ENCODE measurements at places on chromosomes 3 and 15. TPM values are rescaled to one million over a fixed set of nuclear protein-coding genes. Genes with fewer than 3 reads are reported as not detected.

- no peaks in the 10 kb centered on the region for H3K36me3 ChIP-seq
- no peak for DNase-seq
- H3K4me1 ChIP-seq: no peaks in the 10 kb centered on the region
- H3K27me3 ChIP-seq: no peaks in the 10 kb centered on the region
- H3K4me3 ChIP-seq: no peak overlapping the region
- H3K27ac ChIP-seq: no peak overlapping the region
Measured at GRCh38 chr3:53506110-53506762, 11.8 kb downstream of the CACNA1D start.

GRCh38 chr3:55692957-55693558 lies 206.0 kb upstream of the WNT5A start:
- no peaks in the 10 kb centered on the region for H3K27me3 ChIP-seq
- H3K36me3 ChIP-seq: no peaks in the 10 kb centered on the region
- no peak overlapping the region for H3K4me3 ChIP-seq

DNA sequence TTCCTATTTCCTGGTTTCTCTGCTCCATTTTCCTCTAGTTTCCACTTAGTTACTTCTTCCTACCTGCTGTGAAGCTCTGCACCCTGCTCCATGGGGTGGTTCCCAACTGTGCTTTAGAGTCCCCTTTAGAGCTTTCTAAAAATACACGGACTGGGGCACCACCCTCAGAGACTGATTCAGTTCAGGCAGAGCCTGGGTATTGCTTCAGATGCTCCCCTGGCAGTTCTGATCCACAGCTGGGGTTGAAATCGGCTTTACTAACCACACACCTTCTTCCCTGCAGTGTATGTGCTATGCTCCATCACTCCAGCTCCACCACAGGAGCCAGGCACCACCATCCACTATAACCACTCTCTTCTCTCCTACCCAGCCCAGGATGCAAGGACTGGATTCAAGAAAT lies 12.6 kb downstream of the ANP32A start:
- H3K27ac ChIP-seq: no peak overlapping the region
- no peak for DNase-seq
- no peaks in the 10 kb centered on the region for H3K36me3 ChIP-seq
- no peaks in the 10 kb centered on the region for H3K27me3 ChIP-seq
- peaks cover 40% of the 10 kb centered on the region for H3K4me1 ChIP-seq
- H3K4me3 ChIP-seq: no peak overlapping the region

DNA sequence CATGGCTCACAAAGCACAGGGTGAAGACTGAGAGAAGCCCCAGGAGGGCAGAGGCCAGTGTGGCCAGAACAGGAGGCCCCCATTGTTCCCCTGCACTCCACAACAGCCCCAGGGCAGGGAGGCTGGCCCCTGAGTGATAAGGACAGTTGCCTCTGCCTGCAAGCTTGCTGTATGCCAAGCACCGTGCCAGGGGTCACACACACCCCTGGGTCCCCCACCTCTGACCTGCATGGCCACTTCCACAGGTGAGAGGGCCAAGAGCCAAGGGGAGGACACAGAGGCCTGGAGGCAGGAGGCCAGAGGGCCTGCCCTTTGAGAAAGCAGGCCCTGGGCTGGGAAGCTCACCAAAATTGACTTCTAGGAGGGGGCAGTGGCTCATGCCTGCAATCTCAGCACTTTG lies 23.7 kb downstream of the ATRIP start:
- H3K4me3 ChIP-seq: no peak overlapping the region
- no peaks in the 10 kb centered on the region for H3K27me3 ChIP-seq
- H3K27ac ChIP-seq: peak overlapping the region; percentile 97
- peaks cover 78% of the 10 kb centered on the region for H3K4me1 ChIP-seq
- peak; percentile 26 for DNase-seq

DNA sequence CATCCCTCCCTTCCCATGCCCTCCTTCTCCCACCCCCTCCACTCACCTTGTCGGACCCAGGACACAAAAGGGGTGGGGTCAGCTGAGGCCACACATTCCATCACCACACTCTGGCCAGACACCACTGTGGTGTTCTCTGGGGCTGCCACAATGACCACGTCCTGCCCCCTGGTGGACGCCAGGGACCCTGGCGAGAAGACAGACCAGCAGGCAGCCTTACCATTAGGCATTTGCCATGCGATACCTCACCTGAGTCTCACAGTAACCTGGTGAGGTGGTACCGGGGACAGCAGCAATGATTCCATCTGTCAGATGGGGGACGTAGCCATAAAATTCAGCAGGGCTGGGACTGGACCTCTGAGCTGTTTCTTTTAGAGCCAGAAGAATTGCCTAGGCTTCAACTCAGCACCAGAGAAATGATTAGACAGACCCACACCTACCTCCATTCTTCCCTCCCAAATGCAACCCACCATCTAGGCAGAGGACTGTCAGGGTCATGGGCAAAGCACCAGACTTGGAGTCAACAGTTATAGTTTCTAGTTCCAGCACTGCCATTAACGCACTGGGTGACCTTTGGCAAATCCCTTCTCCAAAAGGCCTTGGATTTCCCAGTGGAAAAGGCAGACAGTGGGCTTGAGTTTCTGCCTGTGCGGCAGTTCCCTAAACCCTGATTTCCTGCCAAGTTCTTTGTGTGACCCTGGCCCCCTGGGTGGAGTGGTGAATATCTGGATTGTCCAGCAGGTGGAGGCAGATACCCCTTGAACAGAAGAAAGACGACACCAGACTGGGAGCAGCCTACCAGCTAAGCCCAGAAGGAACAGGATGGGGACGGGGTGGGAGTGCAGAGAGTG lies 21.8 kb downstream of the IGDCC4 start:
- no peak overlapping the region for H3K27ac ChIP-seq
- no peak for DNase-seq
- H3K4me3 ChIP-seq: no peak overlapping the region
- H3K4me1 ChIP-seq: peaks cover 10% of the 10 kb centered on the region

- H3K4me3 ChIP-seq: no peak overlapping the region
- H3K27me3 ChIP-seq: no peaks in the 10 kb centered on the region
- no peak for DNase-seq
Measured at GRCh38 chr15:60798821-60799220, 319.9 kb upstream of the ICE2 start.

DNA sequence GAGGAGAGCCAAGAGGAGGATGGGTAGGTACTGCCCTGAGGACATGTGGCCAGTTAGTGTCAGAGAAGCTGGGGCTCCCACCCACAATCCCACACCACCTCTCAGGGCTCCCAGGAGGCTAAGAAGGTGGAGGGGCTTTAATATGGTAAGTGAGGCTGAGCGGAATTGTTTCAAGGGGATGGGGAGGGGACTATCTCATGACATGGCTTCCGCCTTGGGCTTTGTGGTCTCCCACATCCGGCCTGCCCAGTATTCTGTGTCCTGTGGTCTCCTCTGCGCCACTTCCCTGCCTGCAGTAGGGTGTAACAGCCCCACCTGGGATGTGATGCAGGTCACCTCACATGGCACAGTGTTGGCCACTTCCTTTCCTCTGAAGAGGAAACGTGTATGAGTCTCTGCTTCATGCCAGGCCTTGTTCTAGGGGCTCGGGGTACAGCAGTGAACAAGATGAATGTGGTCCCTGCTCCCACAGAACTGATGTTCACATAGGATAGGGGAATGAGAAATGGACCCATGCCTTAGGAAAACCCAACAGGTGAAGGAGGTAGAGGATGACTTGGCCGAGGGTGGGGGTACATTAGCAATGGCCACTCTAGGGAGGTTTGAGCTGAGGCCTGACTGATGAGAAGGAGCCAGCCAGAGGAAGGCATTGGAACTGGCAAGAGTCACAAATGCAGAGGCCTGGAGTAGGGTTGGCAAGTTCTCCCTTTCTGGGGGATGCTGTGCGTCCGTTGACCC lies 3.2 kb downstream of the NEIL1 start:
- no peaks in the 10 kb centered on the region for H3K36me3 ChIP-seq
- no peak overlapping the region for H3K4me3 ChIP-seq
- H3K4me1 ChIP-seq: peaks cover 25% of the 10 kb centered on the region

DNA sequence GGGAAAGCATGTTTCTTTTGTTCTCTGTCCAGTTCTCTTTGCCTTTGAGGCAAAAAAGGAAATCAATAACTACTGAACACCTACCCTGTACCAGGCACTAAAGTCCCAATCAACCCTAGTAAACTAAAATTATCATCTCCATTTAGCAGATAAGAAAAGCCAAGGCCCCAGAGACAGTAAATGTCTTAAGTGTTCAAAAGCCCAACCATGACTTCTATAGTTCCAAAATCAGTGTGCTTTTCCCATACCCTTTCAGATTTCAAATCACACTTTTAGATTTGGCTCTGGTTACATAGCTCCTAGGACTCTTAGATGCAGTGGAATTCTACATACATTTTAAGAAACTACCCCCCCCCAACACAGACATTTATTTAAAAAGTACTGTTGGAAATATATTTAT lies 63.5 kb downstream of the UACA start:
- H3K4me3 ChIP-seq: no peak overlapping the region
- DNase-seq: no peak
- H3K27ac ChIP-seq: peak overlapping the region; percentile 67
- peaks cover 11% of the 10 kb centered on the region for H3K4me1 ChIP-seq
- no peaks in the 10 kb centered on the region for H3K27me3 ChIP-seq

DNA sequence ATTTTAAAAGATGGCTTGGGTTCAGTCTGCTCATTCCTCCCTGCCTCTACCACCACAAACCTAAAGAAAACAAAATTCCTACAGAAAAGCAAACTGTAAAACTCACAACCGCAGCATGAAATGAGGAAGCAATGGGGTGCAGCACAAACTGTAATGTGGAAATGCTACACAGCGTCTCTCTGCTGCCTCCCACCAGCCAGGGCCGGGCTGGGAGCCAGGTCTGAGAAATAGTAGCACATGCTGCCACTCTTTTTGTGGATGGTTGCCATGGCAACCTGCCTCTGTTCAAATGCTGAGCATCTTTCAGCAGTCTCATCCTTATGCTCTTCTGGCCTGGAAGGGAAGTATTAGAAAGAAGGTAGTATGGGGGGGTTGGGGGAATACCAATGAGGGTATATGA lies 55.4 kb downstream of the EOMES start:
- H3K4me3 ChIP-seq: no peak overlapping the region
- no peaks in the 10 kb centered on the region for H3K27me3 ChIP-seq
- peak; percentile 70 for DNase-seq
- H3K36me3 ChIP-seq: no peaks in the 10 kb centered on the region
- peak overlapping the region; percentile 5 for H3K27ac ChIP-seq
- H3K4me1 ChIP-seq: no peaks in the 10 kb centered on the region

DNA sequence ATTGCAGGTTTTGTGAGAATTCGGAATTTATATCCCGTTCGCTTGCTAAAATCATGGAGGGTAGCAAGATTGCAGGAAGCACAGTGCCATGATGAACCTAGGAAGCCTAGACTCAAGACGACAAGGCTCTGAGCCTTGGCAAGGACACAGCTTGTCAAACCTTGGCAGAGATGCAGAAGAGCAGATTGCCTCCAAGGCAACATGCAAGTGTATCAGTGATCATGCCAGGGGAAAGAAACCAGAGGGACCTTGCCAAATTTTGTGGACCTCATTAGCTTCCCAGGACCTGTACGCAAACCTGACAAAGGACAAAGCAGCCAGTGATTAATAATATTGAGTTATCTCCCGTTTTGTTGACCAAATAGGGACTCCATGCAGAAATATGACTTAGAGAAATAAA lies 159.7 kb downstream of the GOLIM4 start:
- no peak overlapping the region for H3K27ac ChIP-seq
- no peak overlapping the region for H3K4me3 ChIP-seq
- no peaks in the 10 kb centered on the region for H3K27me3 ChIP-seq
- DNase-seq: no peak

DNA sequence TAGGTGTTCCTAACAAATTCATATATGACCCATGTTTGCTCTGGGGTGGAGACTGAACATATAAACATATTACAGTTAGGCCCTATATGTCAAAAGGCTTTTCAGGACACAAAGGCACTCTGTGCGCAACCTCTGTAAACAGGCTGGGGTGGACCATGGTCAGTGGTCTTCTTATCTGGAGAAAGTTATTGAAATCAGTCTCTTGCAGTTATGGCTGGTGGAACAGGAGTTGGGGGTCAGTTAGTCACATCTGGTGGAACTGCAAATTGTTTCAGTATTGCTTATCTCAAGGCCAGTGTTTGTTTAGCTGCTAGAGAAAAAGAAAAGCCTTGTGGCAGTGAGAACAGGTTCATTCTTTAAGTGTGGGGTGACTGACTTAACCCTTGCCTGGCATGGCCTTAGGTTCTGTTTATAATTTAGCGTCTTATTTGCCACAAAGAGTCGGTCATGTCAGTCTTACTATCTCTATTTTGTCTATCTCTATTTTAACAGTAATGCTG lies 5.9 kb upstream of the GP9 start:
- no peak for DNase-seq
- H3K4me1 ChIP-seq: peaks cover 44% of the 10 kb centered on the region
- H3K36me3 ChIP-seq: no peaks in the 10 kb centered on the region
- H3K27ac ChIP-seq: peak overlapping the region; percentile 28
- H3K4me3 ChIP-seq: no peak overlapping the region
- H3K27me3 ChIP-seq: no peaks in the 10 kb centered on the region

- no peaks in the 10 kb centered on the region for H3K4me1 ChIP-seq
- no peak overlapping the region for H3K4me3 ChIP-seq
- no peaks in the 10 kb centered on the region for H3K27me3 ChIP-seq
- no peaks in the 10 kb centered on the region for H3K36me3 ChIP-seq
Measured at GRCh38 chr3:190404715-190405114, 16.8 kb downstream of the CLDN16 start.

GRCh38 chr15:29044503-29044901 lies 158.7 kb downstream of the APBA2 start:
- H3K27me3 ChIP-seq: no peaks in the 10 kb centered on the region
- H3K27ac ChIP-seq: no peak overlapping the region
- no peaks in the 10 kb centered on the region for H3K4me1 ChIP-seq
- no peaks in the 10 kb centered on the region for H3K36me3 ChIP-seq
- H3K4me3 ChIP-seq: no peak overlapping the region
- no peak for DNase-seq

DNA sequence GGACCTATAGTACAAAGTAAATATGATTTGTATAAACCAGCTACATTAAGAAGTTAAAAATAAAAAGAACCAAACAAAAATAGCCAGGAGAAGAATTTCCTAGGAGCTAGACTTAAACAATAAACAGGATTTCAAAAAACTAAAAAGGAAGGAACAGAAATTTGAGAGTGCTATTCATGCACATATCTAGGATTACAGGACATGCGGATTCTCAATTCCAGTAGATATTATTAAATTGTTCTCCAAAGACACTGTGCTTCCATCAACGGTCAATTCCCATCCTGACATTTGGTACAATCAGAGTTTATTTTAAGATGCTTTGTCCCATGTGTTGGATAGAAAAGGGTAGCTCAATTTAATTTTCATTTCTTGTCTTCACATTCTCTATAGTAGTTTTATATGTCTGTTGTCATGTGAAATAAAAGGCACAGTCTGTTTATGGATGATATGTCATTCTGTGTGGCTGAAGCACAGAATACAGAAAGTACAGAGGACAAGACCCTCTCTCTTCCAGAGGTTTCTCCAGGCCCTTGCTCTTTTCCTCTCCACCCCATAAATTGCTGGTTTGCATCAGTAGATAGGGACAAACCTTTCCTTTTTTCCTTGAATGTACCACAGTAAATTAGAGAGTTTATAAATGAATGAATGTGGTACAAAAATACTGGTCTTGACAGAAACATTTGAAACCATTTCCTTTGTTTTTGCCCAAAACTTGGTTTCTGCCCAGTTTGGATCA lies 3.5 kb downstream of the PLOD2 start:
- no peaks in the 10 kb centered on the region for H3K36me3 ChIP-seq
- H3K4me3 ChIP-seq: no peak overlapping the region
- H3K27me3 ChIP-seq: no peaks in the 10 kb centered on the region
- H3K27ac ChIP-seq: peak overlapping the region; percentile 96
- H3K4me1 ChIP-seq: peaks cover 10% of the 10 kb centered on the region

GRCh38 chr15:53843166-53843565 lies 83.7 kb upstream of the WDR72 start:
- no peaks in the 10 kb centered on the region for H3K4me1 ChIP-seq
- no peak overlapping the region for H3K4me3 ChIP-seq
- no peak overlapping the region for H3K27ac ChIP-seq

WDR49 gene
- total RNA-seq: 2.6 TPM

SLC2A2 gene
- total RNA-seq: 0.13 TPM

TGM4 gene
- total RNA-seq: not detected

LRRIQ4 gene
- total RNA-seq: not detected
